SK-MEL-5 (cell line): ENCODE measurements at places on chromosomes 3 and 15. TPM values are rescaled to one million over a fixed set of nuclear protein-coding genes. Genes with fewer than 3 reads are reported as not detected.

DNA sequence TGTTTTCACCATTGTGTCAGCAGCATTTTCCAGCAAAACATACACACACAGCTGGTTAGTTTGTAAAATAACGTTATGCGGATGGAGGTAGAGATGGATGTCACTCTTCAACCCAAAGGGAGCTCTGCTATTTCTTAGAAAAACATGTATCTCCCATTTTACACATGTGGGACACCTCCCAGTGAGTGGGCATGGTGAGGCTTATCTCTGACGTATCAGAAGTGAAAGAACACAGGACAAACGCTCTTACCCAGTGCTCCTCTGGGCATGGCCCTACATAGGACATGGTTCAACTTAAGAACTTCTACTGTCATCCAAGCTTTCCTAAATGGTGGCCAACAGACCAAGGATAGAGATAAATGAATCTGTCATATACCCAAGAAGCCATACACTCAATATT, 2.1 kb downstream of the FAM240A start:
- no peak for DNase-seq

GPR62 gene
- total RNA-seq: not detected in 2 replicates

SLC51B gene
- total RNA-seq: 0.24 TPM in 1 of 2 replicates, not detected in the other

- no peak for DNase-seq
These were observed 600.4 kb downstream of the GRM7 start for GRCh38 chr3:7461202-7461825.

TGM4 gene
- not detected in 2 replicates for total RNA-seq

GRCh38 chr3:158185711-158186110, 75.8 kb downstream of the RSRC1 start:
- DNase-seq: no peak

EIF4A2 gene
- 391 and 434 TPM in 2 replicates for total RNA-seq

EFL1 gene
- total RNA-seq: 17.6 and 18.7 TPM in 2 replicates

GRCh38 chr3:39497753-39498152, 30.3 kb downstream of the MOBP start:
- DNase-seq: no peak
